ENCODE measurements at places on chromosomes 12 and 14.
A peak's percentile ranks its signal among the peaks of the same experiment; 100 is the strongest.

DNA sequence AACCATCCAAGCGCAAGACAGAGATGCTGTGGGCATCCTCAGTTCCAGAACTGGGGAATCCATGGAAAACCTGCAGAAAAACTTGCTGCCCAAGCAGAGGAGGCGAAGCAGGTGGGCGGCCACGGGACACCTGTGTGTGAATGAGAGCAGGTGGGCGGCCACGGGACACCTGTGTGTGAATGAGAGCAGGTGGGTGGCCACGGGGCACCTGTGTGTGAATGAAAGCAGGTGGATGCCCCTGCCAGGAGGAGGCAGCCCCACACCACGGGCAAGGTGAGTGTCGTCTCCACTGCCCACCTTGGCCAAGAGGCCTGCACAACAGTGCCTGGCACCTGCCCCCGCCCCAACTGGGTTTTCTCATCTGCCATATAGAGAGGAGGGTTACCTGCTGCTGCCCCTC lies 59.2 kb downstream of the GSC start:
- no peak for DNase-seq

DNA sequence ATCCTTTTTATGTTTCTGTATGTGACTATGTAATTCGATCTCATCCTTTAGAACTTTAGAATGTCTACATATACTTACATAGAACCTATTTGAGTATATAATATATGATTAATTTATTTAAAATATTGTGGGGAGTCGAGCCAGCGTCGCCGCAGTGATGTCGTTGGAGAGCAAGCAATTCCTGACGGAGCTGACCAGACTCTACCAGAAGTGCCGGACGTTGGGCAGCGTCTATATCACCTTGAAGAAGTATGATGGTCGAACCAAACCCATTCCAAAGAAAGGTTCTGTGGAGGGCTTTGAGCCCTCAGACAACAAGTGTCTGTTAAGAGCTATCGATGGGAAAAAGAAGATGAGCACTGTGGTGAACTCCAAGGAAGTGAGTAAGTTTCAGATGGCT lies 6.4 kb upstream of the CD27 start:
- DNase-seq: no peak

DNA sequence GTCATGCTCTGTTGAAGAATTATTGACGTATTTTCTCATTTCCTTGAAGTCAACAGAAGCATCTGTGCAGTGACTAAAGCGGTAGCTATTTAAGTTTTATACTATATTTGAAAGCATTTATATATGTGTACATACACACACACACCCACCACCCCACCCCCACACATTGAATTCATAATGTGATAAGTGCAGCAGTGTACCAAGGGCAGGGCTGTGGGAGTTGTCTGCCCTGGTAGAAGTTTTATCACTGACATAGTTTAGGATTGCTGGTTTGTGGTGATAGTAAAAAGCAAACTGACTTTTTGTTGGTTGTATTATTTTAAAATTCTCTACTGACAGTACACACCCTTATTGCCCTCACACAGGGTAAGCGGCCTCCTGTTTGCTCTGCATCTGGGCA lies 39.1 kb downstream of the GAS2L3 start:
- DNase-seq: no peak

GRCh38 chr12:69633061-69633460 lies 22.4 kb upstream of the LRRC10 start:
- no peak for DNase-seq

DNA sequence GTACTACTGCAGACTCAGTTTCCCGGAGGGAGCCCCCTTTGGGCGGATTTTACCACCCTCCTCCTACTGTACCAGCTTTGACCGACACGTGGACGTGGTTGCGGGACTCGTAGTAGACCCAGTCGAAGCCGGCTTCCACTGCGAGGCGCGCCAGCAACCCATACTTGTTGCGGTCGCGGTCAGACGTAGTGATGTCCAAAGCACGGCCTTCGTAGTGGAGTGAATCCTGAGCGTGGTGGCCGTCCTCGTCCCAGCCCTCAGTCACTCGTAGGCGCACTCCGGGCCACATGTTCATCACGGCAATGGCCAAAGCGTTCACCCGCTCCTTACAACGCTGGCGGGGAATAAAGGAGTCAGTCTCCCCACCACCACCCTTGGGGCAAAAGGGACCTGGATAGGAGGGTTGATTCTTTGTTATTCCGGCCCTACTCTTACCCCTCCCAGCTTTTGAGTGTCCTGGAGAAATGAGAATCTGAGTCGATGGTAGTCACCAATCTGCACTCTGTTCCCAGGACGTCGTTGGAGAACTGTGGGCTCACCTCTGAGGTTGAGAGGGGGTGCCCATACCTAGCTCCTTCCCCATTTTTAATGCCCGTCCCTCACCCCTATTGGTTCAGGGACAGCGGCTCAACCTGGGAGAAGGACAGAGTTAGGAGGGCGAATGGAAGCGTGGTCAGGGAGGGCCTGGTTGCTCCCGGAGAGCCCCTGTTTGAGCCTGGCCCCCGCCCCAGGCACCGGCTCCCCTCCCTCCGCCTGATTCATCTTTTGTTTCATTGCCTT lies 3.4 kb downstream of the DHH start:
- DNase-seq: no peak

DNA sequence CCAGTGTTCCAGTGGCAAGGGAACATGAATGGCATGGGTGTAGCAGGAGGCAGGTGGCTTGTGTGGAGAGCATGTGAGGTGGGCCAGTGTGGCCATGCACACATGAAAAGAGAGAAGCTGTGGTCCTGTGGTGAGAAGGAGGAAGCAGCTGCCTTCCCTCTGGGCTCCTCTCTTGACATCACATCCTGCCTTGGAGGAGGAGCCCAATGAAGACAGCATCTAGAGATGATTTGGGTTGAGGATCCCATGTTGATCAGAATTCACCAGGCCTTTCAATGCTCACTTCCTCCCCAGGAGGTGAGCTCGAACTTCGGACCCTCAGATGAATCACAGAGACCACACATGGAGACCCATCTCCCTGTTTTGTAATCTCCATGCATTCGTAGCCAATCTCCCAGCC lies 82.6 kb downstream of the LRRC74A start:
- DNase-seq: no peak

DNA sequence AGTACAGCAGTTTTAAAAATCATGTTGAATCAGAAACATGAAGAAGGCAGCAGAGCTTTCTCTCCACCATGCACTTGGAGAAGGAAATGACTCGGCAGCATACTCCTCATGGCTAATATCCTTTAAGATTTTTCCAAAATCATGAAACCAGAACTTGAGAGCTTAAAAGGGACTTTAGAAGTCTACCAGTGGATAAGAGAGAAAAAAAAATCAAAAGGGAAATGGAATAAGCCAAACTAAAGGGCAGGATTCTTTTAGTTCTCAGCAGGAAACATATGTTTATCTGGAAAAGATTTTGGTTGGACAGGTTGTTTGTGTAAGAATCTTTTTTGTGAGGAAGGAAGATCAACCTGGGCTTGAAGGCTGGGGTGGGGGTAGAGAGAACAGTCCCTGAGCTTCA lies 111.8 kb downstream of the PRKCH start:
- DNase-seq: no peak

GRCh38 chr14:25516838-25517237 lies 466.9 kb upstream of the STXBP6 start:
- no peak for DNase-seq

DNA sequence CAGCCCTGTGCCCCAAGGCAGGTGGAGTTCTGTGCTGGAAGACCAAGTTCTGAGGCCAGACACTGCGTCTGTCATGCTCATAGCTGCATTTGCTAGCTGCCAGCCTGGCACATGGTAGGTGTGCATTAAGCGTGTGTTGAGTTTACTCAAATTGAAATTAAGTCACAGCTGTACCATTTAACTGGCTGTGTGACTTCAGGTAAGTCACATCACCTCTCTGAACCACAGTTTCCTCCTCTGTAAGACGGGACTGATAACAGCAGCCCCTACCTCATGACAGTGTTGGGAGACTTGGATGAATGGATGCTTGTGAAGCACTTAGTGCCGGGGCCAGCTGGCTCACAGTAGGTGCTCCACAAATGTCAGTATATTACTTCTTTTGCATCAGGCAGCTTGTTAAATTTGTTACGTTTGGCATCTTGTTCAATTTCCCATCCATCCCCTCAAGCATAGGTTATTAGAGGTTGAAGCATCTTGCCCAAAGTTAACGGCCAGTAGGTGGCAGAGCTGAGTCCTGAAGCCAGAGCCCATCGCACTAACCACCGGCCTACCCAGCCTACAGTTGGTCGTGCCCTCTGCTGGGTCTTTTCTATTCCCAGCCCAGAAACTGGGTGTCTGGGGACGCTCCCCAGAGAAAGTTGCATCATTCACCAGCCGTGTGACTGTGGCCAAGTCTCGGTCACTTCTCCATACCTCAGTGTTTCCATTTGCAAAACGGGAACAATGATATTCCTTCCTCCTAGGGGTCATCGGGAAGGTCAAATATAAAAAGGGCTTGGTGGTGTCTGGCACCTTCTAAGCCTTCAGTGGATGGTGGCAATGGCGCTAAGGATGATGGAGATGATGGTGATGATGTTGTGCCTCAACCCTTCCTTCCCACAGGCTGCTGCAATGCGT lies 4.5 kb downstream of the DAO start:
- DNase-seq: no peak

GRCh38 chr14:104708606-104709268 lies 15.3 kb upstream of the ADSS1 start:
- DNase-seq: peak; percentile 65

DNA sequence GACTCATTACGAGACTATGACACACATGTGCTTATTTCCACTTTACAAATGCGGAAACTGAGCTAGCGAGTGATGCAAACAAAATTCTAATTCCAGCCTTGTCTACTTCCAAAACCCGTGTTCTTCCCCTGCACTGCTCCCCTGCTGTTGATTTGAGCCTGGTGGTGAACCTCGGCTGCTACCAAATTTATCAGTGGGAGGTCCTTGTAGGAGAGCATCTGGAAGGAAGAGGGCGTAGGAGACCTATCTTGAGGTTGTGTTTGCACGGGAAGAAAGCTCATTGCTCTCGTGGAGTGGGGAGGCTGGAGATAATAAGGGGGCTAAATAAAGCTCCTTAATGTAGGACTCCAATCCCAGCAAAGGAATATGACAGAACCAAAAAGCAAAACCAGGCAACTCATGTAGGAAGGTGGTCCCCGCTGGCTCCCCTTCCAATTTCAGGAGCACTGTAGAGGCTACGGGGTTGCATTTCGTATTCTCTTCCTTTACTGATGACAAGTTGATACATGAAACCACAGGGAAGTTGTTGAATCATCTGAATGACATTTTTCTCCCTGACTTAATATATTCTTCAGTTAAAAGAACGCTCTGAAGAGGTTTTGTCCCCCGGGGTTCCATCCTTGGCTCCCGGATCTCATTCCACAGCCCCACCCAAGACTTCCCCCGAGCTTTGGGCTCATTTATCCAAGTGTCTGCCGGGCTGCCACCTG lies 52.6 kb downstream of the FZD10 start:
- no peak for DNase-seq

GRCh38 chr12:48671231-48671856 lies 10.7 kb downstream of the KANSL2 start:
- DNase-seq: no peak

GRCh38 chr12:112907415-112908157 lies 824 bp downstream of the OAS1 start:
- DNase-seq: no peak

DNA sequence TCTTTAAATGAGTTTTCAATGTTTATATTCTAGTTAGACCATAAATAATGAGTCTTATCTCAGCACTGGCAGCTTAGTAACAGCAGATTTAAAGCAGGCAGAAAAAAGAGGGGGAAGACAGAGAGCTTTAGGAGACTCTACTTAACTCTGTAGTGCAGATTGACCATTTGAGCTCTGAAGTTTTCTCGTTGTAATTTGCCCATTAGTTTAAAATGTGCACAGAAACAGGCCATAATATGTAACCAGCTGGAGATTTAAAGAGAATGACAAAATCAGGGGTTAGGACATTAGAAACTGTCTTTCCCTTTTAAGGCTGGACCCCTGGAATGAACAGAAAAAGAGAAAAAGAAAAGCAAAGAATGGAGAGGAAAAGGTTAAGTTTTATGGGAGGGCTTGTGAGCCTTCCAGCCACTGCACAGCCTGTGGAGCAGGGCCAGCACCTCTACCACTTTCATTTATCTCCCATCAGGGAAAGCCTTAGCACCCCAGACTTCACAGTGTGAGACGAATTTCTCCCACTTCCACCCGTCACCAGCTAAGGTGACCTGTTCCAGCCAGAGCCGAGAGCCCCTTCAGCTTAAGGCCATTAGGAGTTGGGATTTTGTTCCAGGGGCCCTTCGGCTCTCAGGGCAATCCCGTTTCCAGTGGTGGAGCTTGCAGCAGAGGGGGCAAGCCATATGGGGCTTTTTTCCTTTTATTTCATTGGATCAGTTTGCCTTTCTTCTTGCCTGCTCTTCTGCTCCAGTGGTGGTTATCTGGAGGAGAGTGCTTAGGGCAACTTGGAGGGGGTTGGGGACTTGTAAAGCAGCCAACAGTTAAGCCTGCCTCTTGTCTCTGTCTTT lies 8.0 kb downstream of the IL22 start:
- DNase-seq: no peak

GRCh38 chr12:22544038-22544979 lies at the start of gene C2CD5:
Gene C2CD5 (minus strand): TSS chr12:22544542. CDS start chr12:22544150, 392 bp downstream.
- peak; percentile 92 for DNase-seq

DNA sequence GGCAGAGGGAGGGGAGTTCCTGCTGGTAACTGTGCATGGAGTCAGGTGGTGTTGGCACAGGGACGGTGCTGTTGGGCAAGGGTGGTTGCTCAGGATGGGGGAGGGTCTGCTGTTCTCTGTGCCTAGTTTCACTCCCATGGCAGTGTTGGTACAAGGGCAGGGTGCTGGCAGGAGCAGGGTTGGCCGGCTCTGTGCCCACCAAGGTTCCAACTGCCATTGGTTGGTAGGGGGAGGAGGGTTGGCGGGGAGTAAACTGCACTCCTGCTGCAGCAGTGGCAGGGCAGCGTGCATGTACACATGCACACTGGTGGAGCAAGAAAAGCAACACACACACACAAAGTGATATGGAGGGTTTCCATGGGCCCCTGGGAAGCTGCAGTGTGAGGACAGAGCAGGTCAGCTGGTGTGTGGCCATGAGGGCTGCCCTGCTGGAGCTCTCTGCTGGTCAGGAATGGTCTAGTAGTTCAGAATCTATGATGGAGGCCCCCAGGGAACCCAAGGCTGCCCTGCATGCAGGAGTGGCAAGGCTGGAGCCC lies 269.9 kb upstream of the MGAT4C start:
- DNase-seq: no peak

GRCh38 chr12:14514154-14514842 lies 53.4 kb downstream of the PLBD1 start:
- peak; percentile 94 for DNase-seq

- no peak for DNase-seq
Measured at GRCh38 chr12:125228519-125229260, 163.5 kb downstream of the AACS start.

GRCh38 chr12:30269496-30269895 lies 426.2 kb downstream of the IPO8 start:
- no peak for DNase-seq

DNA sequence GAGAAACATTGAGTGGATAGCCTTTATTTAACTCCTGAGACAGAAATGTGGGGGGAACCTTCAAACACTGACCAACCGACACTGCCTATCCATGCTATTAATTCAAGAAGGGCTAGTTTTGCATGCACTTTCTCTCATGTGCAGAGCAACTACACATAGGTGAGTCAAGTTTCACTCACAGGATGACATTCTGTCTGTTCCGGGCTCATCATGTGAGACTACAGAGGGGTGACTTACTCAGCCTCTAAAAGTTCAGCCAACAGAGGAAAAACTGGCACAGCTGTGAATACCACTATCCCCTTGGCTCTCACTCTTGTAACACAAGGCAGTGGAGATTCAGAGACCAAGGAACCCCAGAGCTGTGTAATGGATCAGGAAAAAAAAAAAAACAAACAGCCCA lies 13.3 kb downstream of the BEST3 start:
- DNase-seq: no peak

Measured in NCI-H1048 (cell line).